Karpas-422 (cell line): ENCODE measurements at places on chromosomes 11 and 22. TPM values are rescaled to one million over a fixed set of nuclear protein-coding genes. Genes with fewer than 3 reads are reported as not detected.

CREB3L1 gene
- not detected in 2 replicates for total RNA-seq

PTPMT1 gene
- total RNA-seq = 174 and 253 TPM in 2 replicates

DNA sequence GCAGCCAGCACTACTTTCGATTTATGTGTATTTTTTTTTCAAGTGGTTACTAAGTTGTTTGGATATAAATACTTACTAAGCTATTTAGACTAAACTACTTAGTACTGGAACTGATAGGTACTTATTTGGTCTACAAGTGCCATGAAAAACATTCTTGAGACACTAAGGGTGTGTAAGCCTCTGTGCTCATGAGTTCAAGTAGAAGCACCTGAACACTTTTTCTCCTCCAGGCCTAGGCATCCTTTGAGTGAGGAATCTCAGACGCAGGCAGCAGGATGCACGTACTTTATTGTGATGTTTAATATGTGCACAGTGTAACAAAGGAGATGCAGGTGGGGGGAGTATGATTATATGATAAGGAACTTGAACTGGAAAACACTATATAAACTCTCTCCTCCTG lies 7.8 kb downstream of the TESMIN start:
- no peak overlapping the region for H3K4me3 ChIP-seq
- no peaks in the 10 kb centered on the region for H3K27me3 ChIP-seq
- DNase-seq = no peak
- H3K4me1 ChIP-seq = no peaks in the 10 kb centered on the region
- no peaks in the 10 kb centered on the region for H3K36me3 ChIP-seq

- no peak for DNase-seq
- H3K4me3 ChIP-seq = no peak overlapping the region
- H3K27me3 ChIP-seq = no peaks in the 10 kb centered on the region
- peaks cover 52% of the 10 kb centered on the region for H3K36me3 ChIP-seq
- H3K27ac ChIP-seq = no peak overlapping the region
Observed at GRCh38 chr11:64765291-64765850, 5.6 kb upstream of the PYGM start.

RAB3IL1 gene
- total RNA-seq = not detected in 2 replicates

OVCH2 gene
- total RNA-seq = not detected in 2 replicates

DNA sequence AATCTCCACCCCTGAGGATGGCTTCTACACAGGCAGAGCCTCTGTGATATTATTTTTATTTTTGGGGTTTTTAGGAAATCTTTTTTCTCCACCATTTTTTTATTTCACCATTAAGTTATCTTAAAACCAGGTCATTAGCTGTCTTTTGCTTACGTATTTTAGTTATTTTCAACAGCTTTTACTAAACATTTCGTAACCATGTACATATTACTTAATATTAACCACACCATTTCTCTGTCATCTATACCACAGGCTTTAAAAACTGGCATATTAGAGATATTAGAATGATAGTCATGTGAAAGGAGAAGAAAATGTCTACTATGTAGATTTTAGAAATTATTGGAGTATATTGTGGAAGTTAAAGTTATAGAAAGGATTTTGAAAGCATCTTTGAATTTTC lies 37.4 kb downstream of the YAP1 start:
- no peak overlapping the region for H3K27ac ChIP-seq
- H3K4me3 ChIP-seq = no peak overlapping the region
- no peaks in the 10 kb centered on the region for H3K4me1 ChIP-seq
- no peak for DNase-seq
- no peaks in the 10 kb centered on the region for H3K27me3 ChIP-seq

- H3K4me3 ChIP-seq = no peak overlapping the region
- no peak for DNase-seq
- H3K36me3 ChIP-seq = no peaks in the 10 kb centered on the region
Observed at GRCh38 chr11:117000014-117000737, 98.1 kb downstream of the SIK3 start.

RAG2 gene
- not detected in 2 replicates for total RNA-seq

KLHL35 gene
- 1.3 and 8.5 TPM in 2 replicates for total RNA-seq

DNA sequence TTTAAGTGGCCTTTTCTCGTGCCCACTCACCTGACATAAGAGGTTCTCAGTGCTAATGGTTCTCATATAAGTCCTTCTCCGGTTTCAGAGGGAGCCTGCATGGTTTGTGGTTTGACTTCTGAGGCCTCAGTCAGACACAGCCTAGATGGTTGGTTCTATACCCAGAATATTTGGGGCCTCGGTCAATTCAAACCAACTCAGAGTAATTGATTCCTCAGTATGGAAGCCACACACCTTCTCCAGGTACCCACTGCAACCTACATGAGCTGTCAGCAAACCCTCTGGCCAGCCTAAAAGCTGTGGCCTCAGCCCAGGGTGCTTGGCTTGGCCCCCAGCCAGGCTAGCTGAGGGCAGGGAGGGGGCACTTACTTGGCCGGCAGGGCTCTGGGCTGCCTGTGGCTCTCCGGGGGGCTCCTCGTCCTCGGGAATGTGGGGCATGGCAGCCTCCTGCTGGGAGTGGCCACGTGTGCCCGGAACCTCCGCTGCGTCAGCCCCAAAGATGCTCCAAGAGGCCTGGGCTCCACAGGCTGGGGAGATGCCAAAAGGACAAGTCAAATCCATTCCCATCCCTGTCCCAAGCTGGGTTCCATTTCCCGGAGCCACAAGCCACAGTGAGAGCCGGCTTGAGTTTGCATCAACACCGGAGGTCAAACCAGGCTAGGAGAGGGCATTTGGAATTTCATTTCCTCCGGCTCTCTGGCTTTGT lies 41.7 kb downstream of the IRAG1 start:
- H3K4me1 ChIP-seq = no peaks in the 10 kb centered on the region
- DNase-seq = no peak
- no peak overlapping the region for H3K27ac ChIP-seq
- no peaks in the 10 kb centered on the region for H3K27me3 ChIP-seq

DNA sequence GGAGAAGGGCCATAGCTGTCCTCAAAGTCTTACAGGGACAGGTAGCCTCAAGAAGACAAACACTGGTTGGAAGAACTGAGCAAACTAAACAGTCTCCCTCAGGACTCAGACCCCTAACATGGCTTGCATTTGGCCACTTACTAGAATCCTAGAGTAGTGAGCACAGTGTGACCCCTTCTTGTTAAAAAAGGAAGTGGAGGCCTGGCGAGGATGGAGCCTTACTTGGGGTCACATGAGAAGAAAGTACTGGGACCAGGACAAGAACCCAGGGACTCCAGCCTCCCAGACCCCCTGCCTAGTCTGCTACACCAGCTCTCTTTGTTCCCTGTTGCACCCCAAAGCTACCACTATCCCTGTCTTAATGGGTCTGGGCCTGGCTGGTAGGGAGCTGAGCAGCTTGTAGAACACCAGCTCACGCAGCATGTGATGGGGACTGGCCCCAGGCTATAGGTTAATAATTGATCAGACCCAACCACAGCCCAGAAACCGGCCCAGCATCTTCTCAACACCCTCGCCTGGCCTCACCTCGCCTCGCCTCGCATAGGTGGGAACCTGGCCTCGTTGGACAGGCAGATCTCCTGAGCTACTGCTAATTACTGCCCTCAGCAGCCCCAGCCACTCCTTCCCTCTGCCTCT lies 17.6 kb downstream of the DGAT2 start:
- no peak for DNase-seq
- H3K27me3 ChIP-seq = no peaks in the 10 kb centered on the region
- H3K27ac ChIP-seq = no peak overlapping the region
- H3K4me1 ChIP-seq = no peaks in the 10 kb centered on the region

- no peaks in the 10 kb centered on the region for H3K36me3 ChIP-seq
- H3K27ac ChIP-seq = no peak overlapping the region
- H3K4me3 ChIP-seq = no peak overlapping the region
- H3K27me3 ChIP-seq = no peaks in the 10 kb centered on the region
- no peaks in the 10 kb centered on the region for H3K4me1 ChIP-seq
Observed at GRCh38 chr11:1086171-1087102, 11.8 kb downstream of the MUC2 start.

- peaks cover 3% of the 10 kb centered on the region; the same call in 1 of the 2 replicates for H3K36me3 ChIP-seq
- peaks cover 17% of the 10 kb centered on the region for H3K4me1 ChIP-seq
- no peak for DNase-seq
- H3K27me3 ChIP-seq = no peaks in the 10 kb centered on the region
Observed at GRCh38 chr11:121293288-121293594, 670 bp downstream of the SC5D start.

GRCh38 chr11:59261150-59261549 lies 48.4 kb upstream of the MPEG1 start:
- H3K27me3 ChIP-seq = no peaks in the 10 kb centered on the region
- H3K27ac ChIP-seq = no peak overlapping the region
- DNase-seq = no peak

DNA sequence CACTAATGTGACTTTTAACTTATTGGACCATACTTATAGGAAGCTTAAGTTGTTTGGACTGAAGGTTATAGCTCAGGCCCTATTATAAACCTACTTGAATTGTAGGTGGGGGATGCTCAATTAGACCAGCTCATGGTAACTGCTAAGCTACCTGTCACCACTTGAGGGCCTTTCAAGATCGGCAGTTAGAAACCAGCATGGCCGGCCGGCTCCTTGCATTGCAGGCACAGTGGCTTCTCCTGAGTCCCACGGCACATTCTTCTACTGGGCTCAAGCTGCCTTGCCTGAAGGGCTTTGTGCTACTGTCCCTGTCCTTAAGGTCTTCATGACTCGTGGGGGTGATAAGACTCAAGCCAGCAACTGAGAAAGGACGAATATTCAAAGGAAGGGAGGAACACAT lies 70.8 kb downstream of the TBC1D22A start:
- peak; percentile 49 for DNase-seq
- H3K36me3 ChIP-seq = peaks cover 53% of the 10 kb centered on the region
- H3K27me3 ChIP-seq = no peaks in the 10 kb centered on the region
- no peak overlapping the region for H3K27ac ChIP-seq
- no peaks in the 10 kb centered on the region for H3K4me1 ChIP-seq
- no peak overlapping the region for H3K4me3 ChIP-seq

- DNase-seq = no peak
- H3K36me3 ChIP-seq = no peaks in the 10 kb centered on the region
- peaks cover 2% of the 10 kb centered on the region for H3K4me1 ChIP-seq
- H3K27ac ChIP-seq = no peak overlapping the region
- no peak overlapping the region for H3K4me3 ChIP-seq
Observed at GRCh38 chr22:25930083-25930482, 188.1 kb downstream of the MYO18B start.

GRCh38 chr11:118170882-118171268 lies 5.6 kb downstream of the SCN2B start:
- peaks cover 13% of the 10 kb centered on the region for H3K4me1 ChIP-seq
- H3K27me3 ChIP-seq = no peaks in the 10 kb centered on the region
- DNase-seq = no peak
- H3K27ac ChIP-seq = no peak overlapping the region

DNA sequence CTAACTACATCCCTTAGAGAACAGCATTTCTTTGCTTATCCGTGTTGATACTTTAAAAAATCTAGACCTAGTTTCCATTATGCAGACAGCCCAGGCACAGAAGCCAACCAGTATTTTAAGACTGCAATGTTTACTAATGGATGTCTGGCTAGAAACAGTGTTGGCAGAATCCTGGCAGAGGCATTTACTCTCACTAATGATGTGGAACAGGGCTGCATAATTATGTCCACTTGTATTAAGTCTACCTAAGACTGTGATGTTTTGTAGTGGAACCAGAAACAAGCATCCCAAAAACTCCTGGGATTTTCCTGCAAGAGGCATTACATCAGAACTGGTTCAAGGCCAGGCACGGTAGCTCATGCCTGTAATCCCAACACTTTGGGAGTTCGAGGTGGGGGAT lies 50.2 kb upstream of the PICALM start:
- H3K27me3 ChIP-seq = no peaks in the 10 kb centered on the region
- DNase-seq = no peak
- no peak overlapping the region for H3K4me3 ChIP-seq
- H3K27ac ChIP-seq = no peak overlapping the region
- 0 out of 2 replicates have a peak, but pooled peaks cover 3% of the 10 kb centered on the region for H3K4me1 ChIP-seq

DNA sequence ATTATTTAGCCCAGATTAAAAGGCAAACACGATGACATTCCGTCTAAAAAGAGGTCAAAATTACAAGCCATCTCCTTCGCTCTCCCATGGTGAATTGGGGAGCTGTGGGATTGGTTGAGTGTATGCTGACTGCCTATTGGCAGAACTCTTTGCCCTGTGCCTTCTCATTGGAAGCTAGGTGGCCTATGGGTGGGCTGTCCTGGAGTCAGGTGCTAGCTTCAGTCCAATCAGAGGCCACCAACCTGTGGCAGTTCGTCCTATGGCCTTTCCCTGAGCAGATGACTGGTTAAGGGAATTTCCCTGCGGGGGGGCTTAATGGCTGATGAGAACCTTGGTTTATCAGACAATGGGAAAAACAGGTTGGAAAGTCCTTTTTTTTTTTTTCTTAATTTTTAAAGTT lies 3.2 kb upstream of the MTMR3 start:
- no peaks in the 10 kb centered on the region for H3K36me3 ChIP-seq
- H3K4me1 ChIP-seq = peaks cover 6% of the 10 kb centered on the region
